Right lobe of liver (tissue), 6 donors: ENCODE measurements at places on chromosomes 1 and 21. TPM values are rescaled to one million over a fixed set of nuclear protein-coding genes. Genes with fewer than 3 reads are reported as not detected.

NCSTN gene
- 35.0 TPM for total RNA-seq

LCE1B gene
- total RNA-seq, result not detected

FMO2 gene
- total RNA-seq, result 6.2 TPM

SELP gene
- total RNA-seq, result 0.70 TPM

ANKRD34A gene
- total RNA-seq, result 0.19 TPM

SELL gene
- total RNA-seq, result 4.5 TPM

SPRR2G gene
- not detected for total RNA-seq

TEDDM1 gene
- not detected for total RNA-seq

C1orf56 gene
- total RNA-seq, result 4.7 TPM

FOXJ3 gene
- 18.4 TPM for total RNA-seq

TRAPPC10 gene
- total RNA-seq, result 25.6 TPM

RIPK4 gene
- total RNA-seq, result 11.8 TPM

HSD3B2 gene
- not detected for total RNA-seq

B3GALT5 gene
- total RNA-seq, result 0.20 TPM

PEAR1 gene
- total RNA-seq, result 3.7 TPM

KRTAP13-2 gene
- not detected for total RNA-seq

PPIAL4G gene
- total RNA-seq, result not detected

S100A14 gene
- 13.3 TPM for total RNA-seq

MROH7 gene
- 3.1 TPM for total RNA-seq

FBXO2 gene
- 23.0 TPM for total RNA-seq

SERTAD4 gene
- not detected for total RNA-seq

ASPM gene
- 4.3 TPM for total RNA-seq

KRTAP19-1 gene
- total RNA-seq, result not detected

ETNK2 gene
- 59.2 TPM for total RNA-seq

TATDN3 gene
- total RNA-seq, result 6.0 TPM

FCRL4 gene
- total RNA-seq, result not detected

ADAMTSL4 gene
- 31.1 TPM for total RNA-seq
